Activated CD4-positive, alpha-beta T cell treated with anti-CD3 and anti-CD28 coated beads, Interleukin-2, amount 50 U/mL, for 4 hours (primary cell): ENCODE measurements at places on chromosomes 6 and 20.

DNA sequence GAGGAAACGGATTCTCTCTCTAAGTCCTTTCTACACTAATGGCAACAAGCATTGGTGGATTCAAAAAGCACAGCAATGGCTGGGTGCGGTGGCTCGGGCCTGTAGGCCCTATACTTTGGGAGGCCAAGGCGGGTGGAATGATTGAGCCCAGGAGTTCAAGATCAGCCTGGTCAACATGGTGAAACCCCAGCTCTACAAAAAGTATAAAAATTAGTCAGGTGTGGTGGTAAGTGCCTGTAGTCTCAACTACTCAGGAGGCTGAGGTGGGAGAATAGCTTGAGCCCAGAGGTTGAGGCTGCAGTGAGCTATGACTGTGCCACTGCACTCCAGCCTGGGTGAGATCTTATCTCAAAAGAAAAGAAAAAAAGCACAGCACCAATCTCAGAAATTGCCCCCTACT lies 19.3 kb downstream of the PAQR8 start:
- no peak for DNase-seq

DNA sequence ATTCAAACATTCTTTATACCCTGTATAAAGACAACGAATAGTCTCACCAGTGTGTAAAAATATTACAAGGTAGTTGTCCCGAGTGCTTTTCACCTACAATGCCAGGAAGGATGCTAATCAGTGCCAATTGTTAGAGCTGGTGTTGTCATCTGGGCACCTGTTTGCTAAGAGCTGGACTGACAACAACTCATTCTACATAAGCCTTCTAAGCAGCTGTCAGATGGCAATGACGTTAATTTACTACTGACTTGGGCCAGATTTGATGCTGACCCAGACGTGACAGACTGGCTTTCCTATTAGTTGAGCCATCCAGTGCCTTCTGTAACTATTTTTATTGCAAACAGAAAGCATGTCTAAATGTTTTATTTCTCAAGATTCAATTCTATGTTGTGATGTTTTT lies 355.2 kb downstream of the ADGRB3 start:
- no peak for DNase-seq

DNA sequence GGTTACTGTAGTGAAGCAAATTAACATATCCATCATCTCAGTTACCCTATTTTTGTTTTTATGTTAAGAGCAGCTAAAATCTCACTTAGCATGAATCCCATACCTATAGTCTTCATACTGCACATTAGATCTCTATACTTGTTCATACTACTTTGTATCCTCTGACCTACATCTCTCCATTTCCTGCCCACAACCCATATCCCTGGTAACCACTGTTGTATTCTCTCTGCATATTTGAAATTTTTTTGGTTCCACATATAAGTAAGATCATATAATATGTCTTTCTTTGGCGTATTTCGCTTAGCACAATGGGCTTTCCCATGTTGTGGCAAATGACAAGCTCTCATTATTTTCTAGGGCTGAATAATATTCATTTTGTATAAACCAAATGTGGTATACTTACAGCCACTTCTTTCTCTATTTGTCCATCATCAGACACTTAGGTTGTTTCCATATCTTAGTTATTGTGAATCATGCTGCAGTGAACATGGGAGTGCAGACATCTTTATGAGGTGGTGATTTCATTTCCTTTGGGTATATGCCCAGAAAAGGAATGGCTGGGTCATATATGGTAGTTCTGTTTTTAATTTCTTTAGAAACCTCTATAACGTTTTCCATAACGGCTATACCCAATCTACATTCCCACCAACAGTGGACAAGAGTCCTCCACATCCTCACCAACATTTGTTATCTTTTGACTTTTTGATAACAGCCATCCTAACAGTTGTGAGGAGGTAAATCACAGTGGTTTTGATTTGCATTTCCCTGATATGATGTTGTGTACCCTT lies 39.8 kb downstream of the BACH2 start:
- no peak for DNase-seq

DNA sequence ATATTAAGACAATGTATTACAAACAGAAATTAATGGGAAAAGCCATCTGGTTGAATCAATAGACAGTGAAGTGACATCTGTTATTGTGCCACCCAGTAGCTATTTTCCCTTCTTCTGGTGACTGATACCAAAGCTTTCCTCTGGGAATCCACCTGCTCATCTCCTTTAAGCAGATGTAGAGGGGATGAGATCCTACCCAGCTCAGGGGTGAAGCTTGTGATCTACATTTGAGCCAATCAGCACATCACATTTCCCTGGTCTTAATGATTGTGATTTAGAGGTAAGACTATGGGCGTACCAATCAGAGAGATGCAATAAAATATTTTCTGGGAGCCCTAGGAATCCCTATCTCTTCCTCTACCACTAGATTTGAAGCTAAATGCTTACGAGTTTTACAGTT lies 782.9 kb downstream of the PTPRT start:
- DNase-seq, result no peak

DNA sequence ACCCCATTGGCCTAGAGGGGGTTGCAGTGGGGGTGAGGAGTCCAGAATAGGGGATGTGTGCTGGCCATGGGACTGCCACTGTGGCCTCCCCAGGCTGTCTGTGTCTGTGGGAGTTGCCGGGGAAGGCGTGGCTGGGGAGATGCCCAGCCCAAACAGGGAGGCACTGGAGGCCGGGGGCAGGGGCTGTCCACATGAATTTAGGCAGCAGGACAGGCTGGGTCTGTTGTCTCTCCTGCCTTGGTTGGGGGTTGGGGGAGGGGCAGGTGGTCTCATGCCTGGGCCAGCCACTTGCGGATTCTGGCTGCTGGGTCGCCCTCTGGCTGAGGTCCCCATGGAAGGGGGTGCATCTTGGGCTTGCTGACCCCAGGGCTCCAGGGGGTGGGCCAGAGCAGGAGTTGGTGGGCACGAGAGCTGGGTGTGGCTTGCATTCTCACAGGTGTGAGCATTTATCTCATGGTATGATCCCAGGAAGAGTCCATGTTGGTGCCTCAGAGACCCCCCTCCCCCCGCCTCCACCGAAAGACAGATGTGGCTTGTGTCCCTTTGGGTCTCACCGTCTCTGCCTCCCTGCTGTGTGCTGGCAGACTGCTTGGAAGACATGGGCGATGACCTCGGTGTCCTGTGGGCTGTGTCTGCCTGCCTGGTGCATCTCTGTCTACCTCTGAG lies 4.0 kb downstream of the SOX18 start:
- DNase-seq, result no peak

GRCh38 chr20:40769677-40770285 lies 80.7 kb upstream of the MAFB start:
- DNase-seq, result no peak

DNA sequence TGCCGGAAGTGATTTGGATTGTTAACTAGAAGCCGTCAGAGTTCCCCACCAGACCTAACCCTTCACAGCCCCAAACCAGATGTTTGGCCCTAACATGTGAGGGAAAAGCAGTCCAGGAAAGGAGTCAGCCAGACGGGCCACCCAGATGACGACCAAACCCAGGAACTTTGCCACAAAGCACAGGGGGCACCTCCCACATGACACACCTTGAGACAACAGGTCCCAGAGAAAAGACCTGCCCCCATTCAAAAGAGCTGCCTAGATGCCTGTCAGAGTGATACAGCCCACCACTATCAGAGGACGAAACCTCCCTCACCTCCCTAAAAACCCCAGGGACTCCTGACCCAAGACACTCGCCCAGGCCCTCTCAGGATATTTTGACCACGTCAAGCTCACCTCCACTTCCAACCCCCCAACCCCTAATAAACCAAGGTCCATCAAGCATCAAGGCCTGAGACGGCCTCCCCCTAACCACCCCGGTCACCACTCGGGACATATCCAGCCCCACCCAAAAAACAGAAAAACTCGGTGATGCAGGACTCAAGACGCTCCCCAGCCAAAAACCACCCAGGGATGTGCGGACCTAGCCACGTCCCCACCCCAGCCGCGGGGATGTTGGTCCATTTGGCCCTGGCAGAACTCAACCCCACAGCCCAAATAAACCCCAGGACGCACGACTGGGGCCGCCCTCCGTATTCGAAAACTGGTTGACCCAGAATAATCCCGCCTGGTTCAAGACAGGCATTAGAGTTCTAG lies 662 bp downstream of the ZNF343 start:
- no peak for DNase-seq

- DNase-seq, result no peak
These were observed 68.3 kb downstream of the MMS22L start for GRCh38 chr6:97214671-97215070.

DNA sequence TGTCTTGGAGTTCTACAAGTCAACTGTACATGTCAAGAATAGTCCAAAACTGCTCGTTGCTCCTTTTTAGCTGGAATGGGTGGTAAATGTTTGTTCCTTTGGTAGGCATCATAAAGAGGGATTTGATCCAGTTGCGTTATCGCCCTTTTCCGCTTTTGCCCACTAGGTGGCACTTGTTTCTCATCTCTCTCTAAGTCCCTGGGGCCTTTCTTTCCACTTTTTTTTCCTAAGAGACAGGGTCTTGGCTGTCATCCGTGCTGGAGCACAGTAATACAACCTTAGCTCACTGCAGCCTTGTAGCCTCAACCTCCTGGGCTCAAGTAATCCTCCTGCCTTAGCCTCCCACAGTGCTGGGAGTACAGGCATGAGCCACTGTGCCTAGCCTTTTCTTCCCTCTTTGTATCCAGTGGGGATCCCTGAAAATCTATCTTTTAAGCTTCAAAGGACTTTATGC lies 20.7 kb downstream of the GTPBP2 start:
- DNase-seq, result peak; percentile 45

GRCh38 chr6:168035661-168036545 lies 38.4 kb downstream of the KIF25 start:
- DNase-seq, result no peak

GRCh38 chr20:63363981-63364561 lies 2.9 kb upstream of the CHRNA4 start:
- no peak for DNase-seq

DNA sequence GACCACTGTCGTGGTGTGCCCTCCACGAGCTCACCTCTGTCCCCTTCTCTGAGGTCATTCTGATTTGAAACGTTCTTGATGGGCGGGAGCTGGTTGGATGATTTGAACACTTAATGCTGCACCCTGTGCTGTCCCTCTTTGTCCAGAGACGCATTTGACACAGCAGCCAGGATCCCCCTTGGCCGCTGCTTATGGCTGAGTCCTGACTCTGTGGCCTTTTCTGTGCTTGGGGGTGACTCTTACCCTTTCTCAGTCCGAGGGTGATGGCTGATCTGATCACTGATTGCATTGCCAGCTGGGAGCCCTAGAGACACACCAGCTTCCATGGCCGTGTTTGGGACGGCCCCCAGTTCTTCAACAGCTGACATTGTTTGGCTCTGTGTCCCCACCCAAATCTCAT lies 43.5 kb upstream of the FRMD1 start:
- DNase-seq, result no peak

GRCh38 chr20:327186-328026 lies 2.1 kb downstream of the SOX12 start:
- DNase-seq, result peak; percentile 58

- no peak for DNase-seq
These were observed 154.3 kb downstream of the NFATC2 start for GRCh38 chr20:51388227-51388626.

DNA sequence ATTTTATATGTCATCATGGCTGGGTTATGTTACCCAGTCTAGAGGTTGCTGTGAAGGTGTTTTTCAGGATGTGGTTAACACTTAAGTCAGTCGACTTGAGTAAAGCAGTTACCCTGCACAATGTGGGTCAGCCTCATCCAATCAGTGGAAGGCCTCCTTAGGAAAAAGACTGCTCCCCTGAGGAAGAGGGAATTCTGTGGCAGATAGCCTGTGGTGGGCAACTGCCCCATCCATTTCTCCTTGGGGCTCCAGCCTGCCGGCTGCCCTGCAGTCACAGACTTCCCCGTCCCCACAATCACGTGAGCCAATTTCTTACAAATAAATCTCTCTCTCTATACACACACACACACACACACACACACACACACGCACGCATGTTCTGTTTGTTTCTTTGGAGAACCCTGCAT lies 34.5 kb upstream of the MPC1 start:
- DNase-seq, result peak; percentile 47

GRCh38 chr6:120993929-120994572 lies 340.2 kb downstream of the TBC1D32 start:
- no peak for DNase-seq

GRCh38 chr6:11404838-11405237 lies 132.7 kb upstream of the TMEM170B start:
- no peak for DNase-seq

GRCh38 chr20:23441850-23442313 lies 2.4 kb downstream of the CSTL1 start:
- DNase-seq, result peak; percentile 36

GRCh38 chr6:33297956-33298772 lies 578 bp downstream of the RGL2 start:
- DNase-seq, result peak; percentile 39

DNA sequence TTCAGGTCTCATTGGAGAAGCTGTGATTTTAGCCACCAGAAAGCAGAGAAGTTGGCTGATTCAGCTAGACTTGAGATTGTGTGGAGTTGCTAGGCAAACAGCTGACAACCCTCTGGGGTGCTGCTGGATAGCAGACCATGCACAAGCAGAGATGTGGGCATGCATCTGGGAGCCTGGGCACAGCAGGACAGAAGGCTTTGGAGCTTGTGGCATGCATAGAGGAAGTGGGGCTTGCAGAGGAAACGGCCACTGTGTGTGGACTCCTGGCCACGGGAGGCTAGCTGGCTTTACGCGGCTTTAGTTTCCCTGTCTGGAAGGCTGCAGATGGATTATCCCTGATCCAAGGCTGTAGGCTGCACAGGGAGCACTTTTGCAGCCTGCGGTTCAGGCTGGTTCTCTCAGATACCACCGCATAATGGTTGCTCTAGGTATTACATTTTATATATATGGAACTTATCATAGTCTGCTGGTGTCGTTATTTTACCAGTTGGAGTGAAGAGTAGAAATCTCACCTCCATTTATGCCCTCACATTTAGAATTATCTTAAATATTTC lies 10.4 kb downstream of the ZNF831 start:
- no peak for DNase-seq

- no peak for DNase-seq
These were observed 108.3 kb downstream of the UBE3D start for GRCh38 chr6:82957171-82957867.

DNA sequence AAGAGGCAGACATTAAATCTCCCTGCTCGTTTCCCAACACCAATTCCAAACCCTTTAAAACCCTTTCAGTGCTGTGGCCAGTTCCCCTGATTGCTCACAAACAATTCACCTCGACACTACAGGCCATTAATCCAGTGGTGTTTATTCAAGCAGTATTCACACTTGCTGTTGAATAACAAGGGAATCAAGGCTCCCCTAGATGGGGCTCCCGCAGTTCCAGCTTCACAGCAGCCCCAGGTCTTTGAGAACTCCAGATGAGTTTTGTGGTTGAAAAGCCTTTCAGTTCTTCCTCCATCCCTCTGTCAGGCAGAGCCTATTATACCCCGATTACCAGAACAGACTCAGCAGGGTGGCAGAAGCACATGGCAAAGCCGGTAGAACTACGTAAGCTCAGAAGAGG lies 36.2 kb downstream of the JAG1 start:
- no peak for DNase-seq

GRCh38 chr6:6968731-6969552 lies 138.8 kb upstream of the RREB1 start:
- DNase-seq, result no peak

- DNase-seq, result no peak
These were observed 18.8 kb downstream of the MRAP2 start for GRCh38 chr6:84052204-84052882.

- no peak for DNase-seq
These were observed 48.6 kb downstream of the CDKAL1 start for GRCh38 chr6:20582586-20583443.
